Stimulated activated CD4-positive, alpha-beta T cell treated with anti-CD3 and anti-CD28 coated beads, Interleukin-2, amount 100 ng/mL, for 24 hours (primary cell): ENCODE measurements at places on chromosomes 1 and 21.

GRCh38 chr21:28410256-28410655 is 582.4 kb downstream of the LTN1 start:
- DNase-seq = no peak

DNA sequence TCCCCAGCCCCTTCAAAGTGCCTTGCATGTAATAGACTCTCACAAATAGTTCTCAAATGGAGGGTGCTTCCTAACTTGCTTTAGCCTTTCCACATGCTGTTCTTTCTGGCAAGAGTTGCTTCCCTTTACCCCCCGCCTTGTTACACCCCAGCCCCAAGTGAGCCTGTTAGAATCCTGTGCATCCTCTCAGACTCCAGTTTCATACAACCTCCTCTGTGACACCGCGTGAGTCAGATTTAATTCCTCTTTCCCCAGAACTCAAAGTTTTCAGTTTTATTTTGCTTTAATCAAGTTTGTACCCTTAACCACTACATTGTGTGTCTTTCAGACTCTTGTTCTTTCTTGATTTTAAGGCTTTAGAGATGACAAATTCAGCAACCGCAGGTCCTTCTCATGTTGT is 234.5 kb upstream of the HOOK1 start:
- no peak for DNase-seq

DNA sequence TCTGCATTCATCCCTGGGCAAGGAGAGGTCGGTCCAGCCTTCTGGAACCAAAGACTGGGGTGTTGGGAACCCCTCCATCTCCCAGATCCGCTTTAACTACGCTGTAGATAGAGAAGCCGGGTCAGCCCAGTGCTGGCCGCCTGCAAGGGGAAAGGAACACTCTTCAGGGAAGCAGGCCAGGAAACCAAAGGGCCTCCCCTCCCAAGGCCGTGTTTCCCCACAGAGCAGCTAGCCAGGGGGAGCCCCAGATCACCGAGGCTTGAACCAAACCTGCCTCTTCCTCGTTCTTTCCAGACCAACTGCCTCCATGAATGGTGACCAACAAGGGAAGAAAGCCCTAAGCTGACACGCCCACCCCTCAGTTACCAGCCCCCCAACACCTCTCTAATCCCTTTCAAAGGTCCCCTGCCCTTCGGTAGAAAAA is 1.2 kb upstream of the CHD5 start:
- no peak for DNase-seq

- no peak for DNase-seq
Observed at GRCh38 chr1:199041173-199041914, 402.5 kb downstream of the PTPRC start.

- DNase-seq = peak; percentile 52
Observed at GRCh38 chr1:167482184-167482583, 36.1 kb downstream of the CD247 start.

DNA sequence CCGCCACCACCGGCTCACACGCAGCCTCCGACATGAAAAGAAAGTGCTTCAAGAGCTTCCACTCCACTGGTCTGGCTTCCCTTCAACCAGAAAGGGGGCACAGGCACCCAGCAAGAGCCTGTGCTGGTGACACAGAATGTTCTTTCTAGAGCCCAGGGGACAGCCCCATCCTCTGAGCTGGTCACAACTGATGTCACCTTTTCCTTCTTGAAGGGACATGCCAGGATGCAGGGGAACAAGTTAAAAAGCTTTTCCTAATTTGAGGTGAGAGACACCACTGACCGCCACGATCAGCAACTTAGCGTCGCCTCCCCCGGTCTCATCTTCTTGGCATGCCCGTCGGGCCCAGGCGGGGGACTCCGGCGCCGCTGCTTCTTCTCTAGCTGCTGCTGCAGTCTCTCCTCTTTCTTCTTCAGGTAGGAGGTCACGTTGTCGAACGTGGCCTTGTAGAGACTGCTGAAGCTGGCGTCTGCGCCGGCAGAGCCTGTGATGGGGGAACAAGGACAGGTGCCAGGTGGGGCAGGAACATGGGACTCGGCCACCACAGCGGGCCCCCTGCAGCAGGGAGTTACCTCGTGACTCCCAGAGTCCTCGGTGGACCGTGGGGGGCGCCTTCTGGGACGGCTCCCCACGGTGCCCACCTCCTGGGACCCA is 29.5 kb downstream of the WDR4 start:
- DNase-seq = no peak

DNA sequence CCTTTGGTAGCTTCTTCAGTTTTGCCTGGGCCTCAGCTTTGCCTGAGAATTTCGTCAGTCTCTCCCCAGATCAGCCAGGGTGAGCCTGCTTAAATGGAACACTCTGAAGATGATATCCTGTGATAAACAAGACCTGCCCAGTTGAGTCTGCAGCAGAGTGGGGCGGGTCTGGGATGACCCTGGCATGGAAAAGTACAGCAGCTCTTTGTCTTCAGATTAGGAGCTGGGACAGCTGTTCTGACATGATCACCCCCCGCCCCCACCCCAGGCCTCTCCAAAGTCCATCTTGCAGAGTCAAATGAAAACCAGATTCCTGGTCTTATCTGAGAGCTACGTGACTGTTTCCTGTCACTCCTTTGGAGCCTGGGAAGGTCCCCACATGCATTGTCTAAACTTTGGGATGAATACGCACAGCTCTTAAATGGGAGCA is 2.2 kb upstream of the TMEM51 start:
- no peak for DNase-seq

- peak; percentile 62 for DNase-seq
Observed at GRCh38 chr1:160779626-160780397, 16.2 kb upstream of the LY9 start.

- DNase-seq = no peak
Observed at GRCh38 chr21:26112975-26113374, 57.6 kb downstream of the APP start.

DNA sequence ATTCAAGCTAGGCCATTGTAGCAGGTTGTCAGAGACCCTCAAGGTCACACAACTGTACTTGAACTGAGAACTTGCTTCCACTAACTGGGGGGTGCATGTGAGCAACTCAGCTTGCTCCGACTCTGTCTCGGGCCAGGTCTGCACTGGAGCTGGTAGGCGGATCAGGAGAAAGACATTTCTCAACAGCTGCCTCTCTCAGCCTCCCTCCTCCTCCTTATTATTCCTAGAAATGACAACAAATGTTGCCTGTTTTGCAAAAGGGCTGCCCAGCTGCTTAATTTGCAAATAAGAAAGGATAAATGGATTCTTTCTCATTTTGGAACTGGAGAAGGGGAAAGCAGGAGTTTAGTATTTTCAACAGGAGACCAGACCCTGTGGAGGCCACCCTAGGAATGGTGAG is 140.5 kb downstream of the RHOU start:
- no peak for DNase-seq

- no peak for DNase-seq
Observed at GRCh38 chr1:18805150-18805879, 54.1 kb downstream of the TAS1R2 start.

GRCh38 chr1:152752225-152752624 is 5.6 kb upstream of the KPRP start:
- DNase-seq = no peak

DNA sequence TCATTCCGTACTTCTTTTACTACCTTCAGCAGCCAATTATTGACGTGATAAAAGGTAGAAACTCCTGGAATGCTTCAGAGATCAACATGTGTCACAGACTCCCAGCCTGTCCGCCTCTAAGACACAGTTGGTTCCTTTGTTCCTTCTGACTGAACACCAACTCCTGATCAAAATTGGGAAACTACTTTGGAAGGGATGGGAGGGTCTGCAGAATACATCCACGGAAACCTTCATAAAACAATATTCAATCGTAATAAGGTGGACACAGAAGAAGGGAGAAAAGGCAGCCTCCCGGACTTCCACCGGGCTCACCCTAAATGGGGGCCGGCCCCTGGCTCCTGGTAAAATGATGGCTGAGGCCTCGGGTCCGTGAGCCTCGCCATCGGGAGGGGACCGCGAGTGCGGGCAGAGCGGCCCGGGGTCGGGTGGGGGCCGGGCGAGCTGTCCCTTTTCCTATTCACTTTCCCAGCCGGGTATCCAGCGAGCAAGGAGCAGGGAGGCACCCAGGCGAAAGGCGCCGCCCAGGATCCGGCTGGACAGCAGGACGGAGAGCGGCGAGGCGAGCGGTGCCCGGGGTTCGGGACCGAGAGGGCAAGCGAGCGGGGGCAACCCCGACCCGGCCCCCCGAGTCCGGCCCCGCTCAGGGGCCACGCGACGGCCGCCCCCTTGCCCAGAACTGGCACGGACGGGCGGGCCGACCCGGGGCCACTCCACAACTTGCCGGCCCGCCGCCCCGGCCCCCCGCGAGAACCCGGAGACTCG is 805 bp downstream of the NRIP1 start:
- DNase-seq = peak; percentile 35

- no peak for DNase-seq
Observed at GRCh38 chr1:234559902-234560676, 49.9 kb downstream of the IRF2BP2 start.
